Esophagus muscularis mucosa (tissue), 4 donors: ENCODE measurements at places on chromosomes 3 and 15. TPM values are rescaled to one million over a fixed set of nuclear protein-coding genes. Genes with fewer than 3 reads are reported as not detected.

DNA sequence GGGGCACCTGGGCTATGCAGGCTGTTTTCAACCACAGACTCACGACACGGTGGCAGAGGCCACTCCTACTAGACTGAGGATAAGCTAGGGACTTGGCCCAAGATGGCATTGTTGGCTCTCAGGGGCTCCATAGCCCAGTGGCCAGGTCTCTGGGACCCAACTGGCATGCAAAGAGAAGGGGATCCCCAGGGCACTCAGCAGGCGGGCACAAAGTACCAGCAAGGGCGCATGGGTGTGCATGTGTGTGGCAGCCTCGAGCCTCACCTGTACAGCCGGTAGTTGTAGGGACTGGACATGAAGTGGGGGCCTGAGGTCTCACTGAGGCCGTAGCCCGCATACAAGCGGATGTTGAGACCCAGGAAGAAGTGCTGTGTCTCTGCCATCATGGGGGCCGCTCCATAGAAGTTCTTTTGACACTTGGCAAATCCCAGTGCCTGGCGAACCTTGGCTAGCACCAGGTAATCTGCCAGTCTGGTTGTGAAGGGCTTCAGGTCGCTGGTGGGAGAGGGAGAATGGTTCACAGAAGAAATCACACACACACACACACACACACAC, 30.2 kb downstream of the IDH3A start:
- H3K27ac ChIP-seq, result no peak overlapping the region
- H3K27me3 ChIP-seq, result no peaks in the 10 kb centered on the region
- H3K4me3 ChIP-seq, result no peak overlapping the region
- no peaks in the 10 kb centered on the region for H3K4me1 ChIP-seq
- DNase-seq, result no peak

DNA sequence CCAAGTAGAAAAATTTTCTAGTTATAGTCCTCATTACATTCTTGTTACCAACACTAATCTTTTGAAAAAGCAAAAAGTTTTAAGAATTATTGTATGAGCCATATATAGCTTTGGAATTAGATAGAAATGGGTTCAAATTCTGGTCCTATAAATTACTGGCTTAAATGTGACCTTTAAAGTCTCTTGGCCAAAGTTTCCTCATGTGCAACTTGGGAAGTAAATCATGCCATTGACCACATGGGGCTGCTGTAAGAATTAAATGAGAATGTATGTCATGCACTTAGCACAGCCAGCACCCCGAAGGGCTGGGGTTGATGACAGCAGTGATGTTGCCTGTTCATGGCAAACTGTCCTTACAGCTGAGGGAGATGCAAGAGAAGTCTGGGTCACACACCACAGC, 108.3 kb downstream of the TOP2B start:
- no peaks in the 10 kb centered on the region for H3K36me3 ChIP-seq
- DNase-seq, result no peak
- peak overlapping the region; percentile 48 for H3K27ac ChIP-seq
- peaks cover 43% of the 10 kb centered on the region for H3K4me1 ChIP-seq
- H3K4me3 ChIP-seq, result no peak overlapping the region

- no peaks in the 10 kb centered on the region for H3K4me1 ChIP-seq
- no peak overlapping the region for H3K4me3 ChIP-seq
- no peak for DNase-seq
- H3K36me3 ChIP-seq, result no peaks in the 10 kb centered on the region
- no peak overlapping the region for H3K27ac ChIP-seq
Observed at GRCh38 chr3:73177827-73178226, 116.4 kb downstream of the EBLN2 start.

GRCh38 chr3:38314112-38314763, 32.1 kb downstream of the SLC22A14 start:
- H3K36me3 ChIP-seq, result no peaks in the 10 kb centered on the region
- peak; percentile 84 for DNase-seq
- H3K4me3 ChIP-seq, result no peak overlapping the region
- H3K27me3 ChIP-seq, result no peaks in the 10 kb centered on the region
- no peaks in the 10 kb centered on the region for H3K4me1 ChIP-seq

- H3K36me3 ChIP-seq, result no peaks in the 10 kb centered on the region
- H3K4me3 ChIP-seq, result no peak overlapping the region
- H3K27ac ChIP-seq, result no peak overlapping the region
- H3K27me3 ChIP-seq, result no peaks in the 10 kb centered on the region
- no peaks in the 10 kb centered on the region for H3K4me1 ChIP-seq
Observed at GRCh38 chr15:66985653-66986052, 79.7 kb upstream of the SMAD3 start.

GRCh38 chr3:151804267-151804666, 9.6 kb upstream of the AADAC start:
- no peaks in the 10 kb centered on the region for H3K36me3 ChIP-seq
- no peak overlapping the region for H3K27ac ChIP-seq
- no peak overlapping the region for H3K4me3 ChIP-seq
- no peaks in the 10 kb centered on the region for H3K27me3 ChIP-seq
- no peak for DNase-seq

DNA sequence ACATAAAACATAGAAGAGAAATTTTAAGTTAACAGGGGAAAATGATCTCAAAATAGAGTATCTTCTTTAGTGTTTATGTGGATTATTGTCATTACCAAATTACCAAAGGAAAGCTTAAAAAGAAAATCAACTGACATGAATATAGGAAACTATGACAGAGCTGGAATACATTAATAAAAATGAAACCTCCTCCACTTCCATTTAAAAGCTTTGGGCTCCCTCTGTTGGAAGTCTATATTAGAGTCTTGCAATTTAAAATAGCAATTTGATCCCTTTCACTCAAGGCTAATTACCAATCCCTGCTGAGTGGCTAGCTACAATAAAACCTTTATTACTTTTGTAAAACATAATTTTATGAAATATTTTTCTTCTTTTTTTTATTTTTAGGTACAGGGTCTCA, 61.4 kb upstream of the IMPG2 start:
- no peaks in the 10 kb centered on the region for H3K27me3 ChIP-seq
- DNase-seq, result no peak
- no peak overlapping the region for H3K4me3 ChIP-seq
- no peak overlapping the region for H3K27ac ChIP-seq
- H3K36me3 ChIP-seq, result peaks cover 5% of the 10 kb centered on the region
- peaks cover 44% of the 10 kb centered on the region for H3K4me1 ChIP-seq

- H3K36me3 ChIP-seq, result peaks cover 48% of the 10 kb centered on the region
- no peaks in the 10 kb centered on the region for H3K4me1 ChIP-seq
- no peak overlapping the region for H3K27ac ChIP-seq
- DNase-seq, result no peak
Observed at GRCh38 chr15:43463507-43463906, 29.4 kb downstream of the TP53BP1 start.

GRCh38 chr3:135034891-135035440, 239.9 kb downstream of the EPHB1 start:
- H3K27me3 ChIP-seq, result peaks cover 7% of the 10 kb centered on the region
- no peak overlapping the region for H3K27ac ChIP-seq
- no peak overlapping the region for H3K4me3 ChIP-seq
- no peaks in the 10 kb centered on the region for H3K4me1 ChIP-seq
- no peaks in the 10 kb centered on the region for H3K36me3 ChIP-seq

DNA sequence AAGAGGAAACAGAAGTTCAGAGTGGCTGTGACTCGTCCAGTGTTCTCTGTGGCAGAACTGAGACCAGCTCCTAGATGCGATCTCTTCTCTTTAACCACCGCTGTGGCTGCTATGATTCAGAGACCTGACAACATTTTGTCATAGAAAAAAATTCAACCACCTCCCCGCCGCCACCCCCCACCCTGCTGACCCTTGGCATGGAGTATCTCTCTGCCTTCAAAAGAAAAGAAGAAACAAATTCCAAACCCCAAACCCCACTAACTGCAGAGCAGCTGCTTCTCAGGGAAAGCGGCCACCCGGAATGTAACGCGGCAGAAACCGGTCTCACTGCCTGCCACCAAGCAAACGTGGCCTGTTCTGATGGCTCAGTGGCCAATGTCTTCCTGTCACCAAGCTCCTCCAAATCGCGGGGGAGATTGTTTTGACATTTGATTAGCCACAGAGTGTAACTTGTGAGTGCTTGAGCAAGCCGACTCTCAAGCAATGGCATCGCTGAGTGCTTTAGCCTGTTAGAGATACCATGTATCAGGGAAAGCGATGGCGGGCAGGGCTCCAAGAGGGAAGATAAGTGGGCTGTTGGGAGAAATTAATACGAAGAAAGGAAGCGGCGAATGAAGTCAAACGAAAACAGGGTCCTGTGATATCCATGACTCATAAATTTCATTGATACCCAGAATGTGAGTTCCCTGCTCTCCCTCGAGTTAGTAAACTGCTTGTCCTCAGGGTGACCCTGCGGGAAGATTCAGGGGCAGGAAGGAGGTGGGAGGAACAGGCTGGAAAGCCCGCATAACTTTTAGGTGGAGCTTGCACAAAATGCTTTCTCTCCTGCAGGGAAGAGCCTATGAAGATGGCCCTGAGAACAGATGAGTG, 44.8 kb upstream of the TLE3 start:
- no peak overlapping the region for H3K27ac ChIP-seq
- H3K4me3 ChIP-seq, result no peak overlapping the region
- H3K27me3 ChIP-seq, result no peaks in the 10 kb centered on the region
- no peaks in the 10 kb centered on the region for H3K36me3 ChIP-seq
- DNase-seq, result no peak
- H3K4me1 ChIP-seq, result peaks cover 21% of the 10 kb centered on the region

GRCh38 chr15:78873793-78874765, 1.4 kb downstream of the MORF4L1 start:
- H3K4me1 ChIP-seq, result peaks cover 50% of the 10 kb centered on the region
- H3K27me3 ChIP-seq, result no peaks in the 10 kb centered on the region
- DNase-seq, result no peak
- peak overlapping the region; percentile 100 for H3K27ac ChIP-seq
- H3K36me3 ChIP-seq, result no peaks in the 10 kb centered on the region

DNA sequence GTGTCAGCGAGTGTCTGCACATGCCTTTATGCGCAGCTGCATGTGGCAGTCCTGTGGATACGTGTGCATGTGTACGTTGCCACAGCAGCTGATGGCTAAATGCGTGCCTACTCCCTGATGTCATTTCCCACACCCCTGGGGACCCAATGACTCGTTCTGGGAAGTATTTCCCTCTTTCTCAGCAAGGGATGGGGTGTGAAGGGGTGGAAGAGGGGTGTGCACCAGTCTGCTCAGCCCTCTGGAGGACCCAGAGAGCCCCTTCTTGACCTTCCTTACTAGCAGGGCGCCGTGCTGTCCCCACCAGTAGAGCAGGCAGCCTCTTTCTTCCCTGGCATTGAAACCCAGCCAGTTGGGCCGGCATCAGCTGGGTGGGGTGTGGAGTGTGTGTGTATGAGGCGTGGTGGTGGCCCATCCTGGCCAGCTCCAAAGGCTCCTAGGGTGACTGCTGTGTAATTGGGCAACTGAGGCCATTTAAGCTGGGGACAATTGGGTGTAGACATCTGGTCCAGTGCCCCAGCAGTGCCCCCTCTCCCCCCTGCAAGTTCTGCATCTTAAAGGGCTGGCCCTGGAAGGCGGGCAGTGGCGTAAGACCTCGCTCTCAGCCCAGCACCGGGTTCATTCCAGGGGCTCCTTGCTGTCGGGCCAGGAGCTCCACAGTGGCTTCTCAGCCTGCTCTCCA, 19.2 kb downstream of the SNX33 start:
- DNase-seq, result no peak
- no peaks in the 10 kb centered on the region for H3K27me3 ChIP-seq
- H3K4me1 ChIP-seq, result peaks cover 49% of the 10 kb centered on the region

- H3K4me1 ChIP-seq, result peaks cover 9% of the 10 kb centered on the region
- H3K4me3 ChIP-seq, result no peak overlapping the region
- no peaks in the 10 kb centered on the region for H3K27me3 ChIP-seq
- DNase-seq, result no peak
Observed at GRCh38 chr15:78012643-78013077, 64.9 kb downstream of the TBC1D2B start.

- no peak for DNase-seq
- H3K36me3 ChIP-seq, result peaks cover 4% of the 10 kb centered on the region
- no peaks in the 10 kb centered on the region for H3K27me3 ChIP-seq
- no peak overlapping the region for H3K27ac ChIP-seq
Observed at GRCh38 chr3:172367205-172368105, 80.8 kb downstream of the GHSR start.

DNA sequence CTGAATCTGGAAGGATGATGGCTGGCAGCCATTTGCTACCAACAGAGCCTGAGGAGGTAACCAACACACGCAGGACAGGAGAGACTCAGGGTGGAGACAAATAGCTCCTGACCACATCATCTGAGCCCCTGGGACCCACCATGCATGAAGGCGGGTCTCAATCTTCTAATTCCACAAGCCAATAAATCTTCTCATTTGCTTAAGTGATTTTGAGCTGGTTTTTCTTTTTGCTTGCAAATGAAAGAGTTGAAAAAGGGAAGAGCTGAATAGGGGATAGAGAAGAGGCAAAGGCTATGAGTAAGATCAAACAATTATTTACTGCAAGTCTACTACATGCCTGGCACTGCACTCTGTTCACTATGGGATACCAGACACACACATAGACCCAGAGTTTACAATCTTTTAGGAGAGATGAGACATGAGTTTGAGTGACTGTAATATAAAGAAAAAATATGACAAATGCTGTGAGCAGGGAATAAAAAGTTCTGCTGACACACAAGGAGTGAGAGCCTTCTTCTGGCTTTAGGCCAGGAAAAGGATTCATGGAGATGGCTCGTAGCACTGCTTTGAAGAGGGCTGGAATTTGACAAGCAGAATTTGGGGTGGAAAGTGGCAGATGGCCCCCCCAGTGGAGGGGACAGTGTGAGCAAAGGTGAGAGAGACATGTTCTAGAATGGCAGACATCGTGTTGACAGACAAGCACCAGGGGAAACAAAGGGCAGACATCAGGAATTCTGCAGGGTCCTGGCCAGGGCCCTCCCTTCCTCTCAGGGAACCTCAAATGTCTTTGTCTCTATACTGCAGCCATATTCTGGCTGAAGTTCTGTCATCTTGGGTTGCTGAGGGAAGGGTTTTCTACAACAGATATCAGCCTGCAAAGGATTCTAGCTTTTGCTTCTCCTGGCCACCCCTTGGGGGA, 69.8 kb upstream of the WNT5A start:
- H3K27me3 ChIP-seq, result no peaks in the 10 kb centered on the region
- no peak for DNase-seq
- no peaks in the 10 kb centered on the region for H3K36me3 ChIP-seq

DNA sequence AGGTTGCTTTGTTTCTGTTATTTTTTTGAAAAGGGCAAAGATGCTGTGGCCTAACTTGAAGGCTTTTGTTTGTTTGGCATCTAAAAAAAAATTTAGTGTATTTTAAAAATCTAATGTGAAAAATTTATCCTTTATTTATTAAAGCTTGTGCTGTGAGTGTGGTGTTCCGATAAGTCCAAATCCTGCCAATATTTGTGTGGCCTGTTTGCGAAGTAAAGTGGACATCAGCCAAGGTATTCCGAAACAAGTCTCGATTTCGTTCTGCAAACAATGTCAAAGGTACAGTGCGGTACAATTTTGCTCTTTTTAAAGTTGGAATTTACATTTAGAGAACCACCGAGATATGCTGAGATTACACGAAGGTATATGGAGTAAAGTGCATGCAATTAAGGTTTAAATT, 3.7 kb downstream of the NMD3 start:
- H3K27ac ChIP-seq, result no peak overlapping the region
- H3K4me3 ChIP-seq, result no peak overlapping the region
- no peak for DNase-seq
- peaks cover 46% of the 10 kb centered on the region for H3K36me3 ChIP-seq
- H3K27me3 ChIP-seq, result no peaks in the 10 kb centered on the region
- peaks cover 49% of the 10 kb centered on the region for H3K4me1 ChIP-seq

CDHR4 gene
- total RNA-seq, result not detected

SLCO2A1 gene
- 10.2 TPM for total RNA-seq

SLC6A20 gene
- total RNA-seq, result not detected

THSD4 gene
- total RNA-seq, result 4.6 TPM

STRIT1 gene
- total RNA-seq, result not detected

NOX5 gene
- total RNA-seq, result under 0.01 TPM

GOLGA6A gene
- 1.2 TPM for total RNA-seq

IGSF10 gene
- 2.5 TPM for total RNA-seq

GABRB3 gene
- 4.1 TPM for total RNA-seq

HGD gene
- total RNA-seq, result not detected

FAM107A gene
- total RNA-seq, result 35.7 TPM

NR2E3 gene
- not detected for total RNA-seq

TGM5 gene
- total RNA-seq, result 0.33 TPM

CACNA2D2 gene
- 0.99 TPM for total RNA-seq
